ENCODE measurements at places on chromosomes 11 and 22.

- DNase-seq: no peak
Measured at GRCh38 chr11:12640355-12640754, 33.9 kb upstream of the TEAD1 start.

DNA sequence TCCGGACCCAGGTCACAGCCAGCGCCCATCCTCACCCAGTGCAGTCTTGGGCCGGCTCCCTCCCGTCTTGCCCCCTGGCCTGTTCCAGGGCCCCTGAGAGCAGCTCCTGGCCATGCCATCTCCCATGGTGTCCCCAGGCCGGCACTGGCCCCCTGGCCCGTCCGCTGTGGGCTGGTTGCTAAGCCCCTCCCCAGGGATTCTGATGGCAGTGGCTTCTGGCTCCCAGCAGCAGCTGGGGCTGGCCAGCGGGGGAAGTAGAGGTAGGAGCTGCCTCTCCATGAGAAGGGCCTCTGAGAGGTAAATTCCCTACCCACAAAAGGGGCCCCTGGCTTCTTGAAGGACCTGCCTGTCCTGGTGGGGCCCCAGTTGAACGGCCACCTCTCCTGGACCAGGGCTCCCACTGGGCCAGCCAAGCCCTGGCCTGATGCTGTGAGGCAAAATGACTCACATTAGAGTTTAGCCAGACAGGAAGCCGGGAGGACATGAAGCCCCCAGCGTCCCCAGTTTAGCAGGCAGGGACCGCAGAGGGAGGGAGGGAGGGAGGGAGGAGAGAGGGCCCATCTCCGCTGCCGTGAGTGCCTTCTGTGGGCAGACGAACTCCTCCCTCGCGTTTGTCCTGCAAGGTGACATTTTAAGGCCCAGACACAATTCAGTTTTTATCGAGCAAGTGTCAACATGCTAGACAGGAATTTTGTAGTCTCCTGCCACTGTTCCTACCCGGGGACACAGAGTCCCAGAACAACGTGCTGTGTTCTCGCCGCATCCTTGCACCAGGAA, 32.9 kb upstream of the GAL start:
- DNase-seq: no peak

DNA sequence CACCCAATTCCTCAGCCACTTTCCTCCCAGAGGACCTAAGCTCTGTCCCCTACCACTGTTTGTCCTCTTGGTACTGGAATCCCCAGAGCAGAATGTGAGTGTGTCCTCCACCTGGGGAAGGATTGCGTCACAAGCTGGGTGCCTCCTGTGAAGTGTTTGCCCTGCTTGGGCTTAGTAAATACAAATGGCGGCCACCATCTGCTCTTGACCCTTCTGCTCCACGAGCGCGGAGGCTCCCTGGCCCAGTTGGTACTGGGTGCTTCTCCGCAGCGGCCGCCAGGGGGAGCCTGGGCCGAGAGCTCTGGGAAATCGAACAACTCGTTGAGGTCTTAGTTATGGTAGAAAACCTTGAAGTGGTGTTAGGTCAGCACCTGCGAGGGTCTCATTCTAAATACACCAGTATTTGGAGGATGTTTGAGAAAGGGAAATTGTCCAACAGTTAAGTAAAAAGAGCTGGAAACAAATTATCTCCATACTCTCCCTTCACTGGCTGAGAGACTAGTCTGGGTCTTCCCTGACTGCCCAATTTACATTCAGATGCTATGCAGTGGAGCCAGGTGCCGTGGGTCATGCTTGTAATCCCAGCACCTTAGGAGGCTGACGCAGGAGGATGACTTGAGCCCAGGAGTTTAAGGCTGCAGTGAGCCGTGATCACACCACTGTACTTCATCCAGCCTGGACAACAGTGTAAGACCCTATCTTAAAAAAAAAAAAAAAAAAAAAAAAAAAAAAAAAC, 74.6 kb upstream of the TEAD1 start:
- DNase-seq: peak; percentile 18

DNA sequence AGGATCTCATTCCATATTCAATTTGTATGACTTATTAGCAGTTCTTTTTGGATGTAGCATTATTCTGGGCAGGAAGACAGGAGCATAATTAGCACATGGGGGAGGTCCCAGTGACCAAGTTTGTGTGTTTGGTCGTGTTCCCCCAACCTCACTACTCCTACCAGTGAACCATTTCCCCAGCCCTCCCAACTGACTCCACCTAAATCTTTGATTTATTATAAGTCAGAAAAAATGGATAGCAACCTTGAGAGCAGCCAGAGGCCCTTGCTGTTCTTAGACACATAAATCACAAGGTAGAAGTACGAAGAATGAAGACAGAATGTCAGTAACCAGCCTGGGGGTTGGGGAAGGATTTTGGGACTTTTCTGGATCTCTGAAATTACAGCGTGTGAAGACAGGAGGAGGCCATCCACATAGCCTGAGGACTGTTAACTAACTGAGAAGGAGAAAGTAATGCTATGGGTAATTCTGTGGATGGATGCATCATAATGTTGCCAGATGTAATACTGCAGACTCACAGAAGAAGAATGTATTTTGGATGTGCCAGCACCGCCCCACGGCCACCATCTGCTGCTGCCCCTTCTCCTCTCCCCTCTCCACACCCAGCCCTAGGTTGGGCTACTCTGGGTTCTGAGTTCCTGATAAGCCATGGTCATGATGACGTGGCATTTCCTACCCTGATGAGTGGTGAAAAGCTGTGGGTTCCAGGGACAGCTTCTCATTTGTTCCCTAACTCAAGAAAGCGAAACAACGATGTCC, 124.3 kb upstream of the TTC12 start:
- no peak for DNase-seq

DNA sequence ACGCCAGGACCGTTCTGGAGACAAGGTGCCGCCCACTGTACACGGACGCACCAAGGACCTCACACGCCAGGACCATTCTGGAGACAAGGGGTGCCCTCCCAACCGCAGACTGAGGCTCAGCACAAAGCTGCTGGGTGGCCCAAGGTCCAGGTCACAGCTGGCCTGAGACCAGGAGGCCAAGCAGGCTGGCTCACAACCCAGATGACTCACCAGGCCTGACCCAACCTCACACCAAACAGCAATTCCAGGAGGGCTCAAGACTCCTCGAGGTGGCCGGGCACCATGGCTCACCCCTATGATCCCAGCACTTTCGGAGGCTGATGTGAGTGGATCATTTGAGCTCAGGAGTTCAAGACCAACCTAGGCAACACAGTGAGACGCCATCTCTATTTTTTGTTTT, 14.8 kb downstream of the BRD1 start:
- DNase-seq: no peak

GRCh38 chr22:40552070-40552469, 84.4 kb downstream of the MRTFA start:
- no peak for DNase-seq

GRCh38 chr11:60318726-60319125, 8.3 kb upstream of the MS4A6E start:
- DNase-seq: no peak

GRCh38 chr11:15747671-15748070, 608.7 kb downstream of the SOX6 start:
- DNase-seq: no peak

DNA sequence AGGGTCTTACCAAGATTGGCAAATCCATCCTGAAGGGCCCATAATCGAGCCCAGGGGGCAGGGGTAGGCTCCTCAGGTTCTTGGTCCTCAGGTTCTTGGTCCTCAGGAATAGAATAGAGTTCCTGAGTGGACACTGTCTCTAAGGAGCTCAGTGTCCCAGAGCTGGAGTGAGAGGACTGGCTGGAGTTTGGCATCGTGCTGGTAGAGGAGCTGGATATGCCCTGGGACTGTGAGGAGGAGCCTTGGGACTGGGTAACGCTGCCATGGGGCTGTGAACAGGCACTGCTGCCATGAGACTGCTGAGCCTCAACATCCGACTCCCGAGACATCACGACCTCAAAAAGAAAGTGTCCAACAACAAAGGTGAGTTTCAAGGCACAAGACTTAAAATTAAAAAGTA, 7.2 kb downstream of the CHEK2 start:
- no peak for DNase-seq
